Left renal cortex interstitium (tissue), 4 donors: ENCODE measurements at places on chromosomes 3 and 15.

DNA sequence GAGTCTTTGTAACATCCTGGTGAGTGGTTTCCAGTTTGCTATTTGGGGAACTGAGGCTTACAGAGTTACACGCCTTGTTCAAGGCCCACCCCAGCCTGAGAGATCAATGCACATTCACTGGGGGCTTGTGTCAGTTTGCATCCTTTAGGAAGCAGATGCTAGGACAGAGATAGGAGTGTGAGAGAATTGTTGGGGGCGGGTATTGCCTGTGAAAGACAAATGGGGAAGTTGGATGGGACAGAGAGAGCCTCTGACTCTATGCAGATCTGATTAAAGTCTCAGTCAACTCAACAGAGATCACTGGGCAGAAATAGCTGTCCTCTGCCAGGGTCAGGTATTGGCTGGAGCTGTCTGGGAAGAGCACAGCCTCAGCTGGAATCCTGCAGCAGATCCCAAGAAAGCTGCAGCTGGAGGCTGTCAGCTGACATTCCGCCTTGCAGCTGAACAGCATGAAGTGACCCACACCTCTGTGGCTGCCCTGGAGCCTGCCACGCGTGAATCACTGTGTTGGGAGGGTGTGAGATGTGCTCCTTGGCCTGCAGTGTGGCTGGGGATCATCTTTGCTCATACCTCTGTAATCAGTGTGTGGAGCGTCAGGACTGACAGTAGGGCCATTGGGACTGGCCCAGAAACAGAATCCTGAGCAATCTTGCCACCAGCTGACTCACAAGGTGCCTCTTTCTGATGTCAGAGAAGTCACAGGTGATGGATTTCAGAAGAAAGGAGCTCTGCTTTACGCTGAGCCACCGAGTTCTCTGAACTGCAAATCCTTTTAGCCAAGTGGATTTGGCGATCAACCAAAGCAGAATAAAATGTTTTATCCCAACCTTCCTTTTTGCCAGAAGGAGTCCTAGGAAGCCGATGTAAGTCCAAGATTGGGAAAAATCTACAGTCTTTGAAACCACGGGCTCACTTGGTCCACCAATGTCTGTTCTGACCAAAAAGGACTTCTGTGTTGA lies 284.1 kb upstream of the LRRFIP2 start:
- no peak for DNase-seq

- DNase-seq = no peak
These were observed 32.2 kb upstream of the ACP3 start for GRCh38 chr3:132284781-132285619.

DNA sequence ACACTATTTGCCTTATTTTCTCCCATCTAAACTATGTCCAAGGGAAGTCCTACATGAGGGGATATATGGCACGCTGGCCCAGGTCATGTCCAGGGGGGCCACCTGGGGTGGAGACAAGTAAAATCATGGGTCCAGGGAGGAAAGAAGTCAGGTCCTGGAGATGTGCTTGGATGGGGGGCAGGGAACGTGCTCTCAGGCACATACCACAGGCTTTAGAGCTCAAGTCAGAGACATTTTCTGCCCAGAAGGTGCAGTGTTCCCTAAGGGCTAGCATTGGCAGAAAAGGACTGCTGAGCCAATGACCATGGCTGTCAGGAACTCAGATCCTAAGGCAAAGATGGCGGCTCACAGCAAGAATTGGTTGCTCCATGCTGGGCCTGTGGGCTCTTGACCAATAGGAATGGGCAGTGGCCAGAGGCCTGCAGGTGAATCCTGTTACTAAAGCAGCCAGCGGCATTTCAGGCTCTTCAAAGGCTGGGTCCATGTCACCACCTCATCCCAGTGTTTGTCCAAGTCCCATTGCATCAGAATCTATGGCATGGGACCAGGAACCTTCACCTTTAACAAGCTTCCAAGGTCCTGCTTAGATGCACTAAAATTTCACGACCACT lies 175.0 kb downstream of the RPLP1 start:
- no peak for DNase-seq

DNA sequence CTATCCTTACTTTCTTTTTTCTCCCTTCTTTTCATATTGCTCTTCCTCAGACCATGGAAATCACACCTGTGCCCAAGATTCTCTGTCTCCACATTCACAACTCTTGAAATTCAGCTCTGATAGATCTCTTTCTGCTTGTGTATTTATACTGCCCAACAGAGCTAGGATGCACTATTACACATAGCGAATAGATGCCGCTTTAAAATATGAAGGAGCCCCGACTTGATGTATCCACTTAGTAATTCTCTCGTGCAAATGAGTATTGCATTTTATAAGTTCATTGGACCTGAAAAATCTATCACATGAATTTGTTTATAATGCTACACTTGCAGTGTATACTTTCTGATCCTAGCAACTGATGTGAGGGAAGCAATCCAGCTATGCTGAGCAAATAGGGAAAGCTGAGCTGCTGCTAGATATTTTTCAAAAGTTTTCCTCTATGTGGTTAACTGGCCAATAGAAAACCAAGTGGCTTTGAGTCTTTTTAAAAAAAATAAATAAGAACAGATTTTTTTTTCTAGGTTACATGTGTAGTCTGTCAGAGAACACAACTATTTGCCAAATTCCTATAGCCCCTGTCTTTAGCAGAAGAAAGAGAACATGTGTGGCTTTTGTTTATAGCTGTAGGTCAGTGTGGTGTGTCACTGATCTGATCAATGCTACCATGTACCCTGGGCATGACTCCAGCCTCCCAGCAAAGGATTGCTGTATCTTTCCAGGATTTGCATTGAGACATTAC lies 64.3 kb upstream of the LEKR1 start:
- no peak for DNase-seq

DNA sequence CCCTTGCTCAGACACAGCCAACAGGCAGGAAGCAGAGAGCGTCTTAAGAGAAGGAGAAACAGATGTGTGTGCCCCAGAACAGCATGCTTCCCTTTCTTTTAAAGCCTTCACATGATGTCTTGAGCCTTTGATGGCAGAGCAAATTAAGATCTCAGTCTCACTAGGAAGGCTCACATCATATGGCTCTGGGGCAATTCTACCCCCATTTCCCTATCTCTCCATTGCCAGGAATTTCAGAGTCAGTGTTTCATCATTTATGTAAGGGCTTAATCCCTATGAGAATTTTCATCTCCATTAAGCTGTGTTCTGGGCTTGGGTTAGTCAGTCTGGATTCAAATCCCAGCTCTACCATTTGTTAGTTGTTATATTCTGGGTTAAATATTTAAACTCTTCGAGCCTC lies 41.4 kb upstream of the GLCE start:
- DNase-seq = no peak

- DNase-seq = peak; percentile 85
These were observed 708 bp downstream of the DCAF1 start for GRCh38 chr3:51498876-51499738.

DNA sequence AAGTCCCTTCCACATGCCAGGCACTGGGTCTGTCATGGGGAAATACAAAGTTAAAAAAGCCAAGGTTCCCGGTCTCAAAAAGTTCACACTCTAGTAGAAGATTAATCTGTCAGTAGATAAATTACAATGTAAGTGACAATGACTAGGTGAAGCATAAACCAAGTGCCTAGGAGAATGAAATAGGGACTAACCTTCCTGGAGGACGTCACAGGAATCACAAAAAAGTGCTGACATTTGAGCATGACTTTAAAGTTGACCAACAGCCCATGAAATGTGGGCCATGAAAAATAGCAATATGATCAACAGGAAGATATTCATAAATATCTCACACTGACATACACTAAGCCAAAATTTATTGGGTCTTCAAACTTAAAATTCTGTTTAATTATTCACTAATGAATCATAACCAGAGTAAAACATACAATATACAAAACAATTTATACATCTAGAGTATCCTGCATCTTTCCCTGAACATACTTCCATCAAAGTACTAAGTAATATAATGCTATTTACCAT lies 20.0 kb downstream of the COPS2 start:
- DNase-seq = no peak

DNA sequence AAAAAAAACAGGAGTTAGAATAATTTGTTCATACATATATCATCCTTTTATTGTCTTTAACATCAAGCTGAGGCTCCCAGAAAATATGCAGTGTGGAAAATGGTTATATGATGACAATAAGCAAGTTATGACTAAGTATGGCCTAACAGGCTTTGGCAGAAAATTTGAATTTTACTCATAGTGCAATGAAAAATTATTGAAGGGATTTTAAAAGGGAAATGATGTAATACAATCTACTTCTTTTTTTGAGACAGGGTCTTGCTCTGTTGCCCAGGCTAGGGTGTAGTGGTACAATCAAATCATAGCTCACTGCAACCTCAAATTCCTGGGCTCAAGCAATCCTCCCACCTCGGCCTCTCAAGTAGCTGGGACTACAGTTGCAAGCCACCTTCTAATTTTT lies 78.7 kb downstream of the FAIM start:
- DNase-seq = no peak

DNA sequence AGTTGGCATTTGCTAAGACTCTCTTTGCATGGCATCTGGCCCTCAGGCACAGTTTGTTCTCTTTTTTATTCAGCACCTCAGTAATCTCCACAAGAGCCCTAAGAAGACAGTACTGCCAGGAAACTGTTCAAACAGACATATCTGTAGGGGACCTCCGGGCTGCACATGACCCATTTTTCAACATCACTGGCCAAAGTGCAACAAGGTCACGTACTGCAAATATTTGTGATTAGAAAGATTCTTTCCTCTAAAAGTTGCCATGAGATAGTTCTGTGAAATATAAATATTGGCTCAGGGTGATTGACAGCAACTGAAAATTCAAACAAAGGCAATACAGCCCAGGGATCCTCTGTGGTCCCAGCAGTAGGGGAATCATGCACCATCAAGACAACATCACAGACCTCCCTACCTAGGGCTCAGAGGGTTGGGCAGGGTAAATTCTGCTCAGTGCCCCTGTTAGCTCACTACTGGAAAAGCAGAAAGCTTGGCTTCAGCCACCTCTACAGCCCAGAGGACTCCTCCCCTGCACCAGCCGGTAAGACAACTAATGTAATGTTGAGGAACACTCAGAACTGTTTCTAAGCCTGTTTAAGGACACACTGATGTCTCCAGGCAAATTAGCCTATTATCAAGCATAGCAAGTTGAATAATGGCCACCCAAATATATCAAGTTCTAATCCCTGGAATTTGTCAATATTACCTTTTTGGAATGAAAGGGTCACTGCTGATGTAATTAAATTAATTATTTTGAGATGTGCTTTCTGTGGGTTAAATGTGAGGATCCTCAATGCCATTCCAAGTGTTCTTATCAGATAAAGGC lies 117.4 kb upstream of the LPP start:
- no peak for DNase-seq

- no peak for DNase-seq
These were observed 5.6 kb downstream of the CCDC9B start for GRCh38 chr15:40334941-40335795.

DNA sequence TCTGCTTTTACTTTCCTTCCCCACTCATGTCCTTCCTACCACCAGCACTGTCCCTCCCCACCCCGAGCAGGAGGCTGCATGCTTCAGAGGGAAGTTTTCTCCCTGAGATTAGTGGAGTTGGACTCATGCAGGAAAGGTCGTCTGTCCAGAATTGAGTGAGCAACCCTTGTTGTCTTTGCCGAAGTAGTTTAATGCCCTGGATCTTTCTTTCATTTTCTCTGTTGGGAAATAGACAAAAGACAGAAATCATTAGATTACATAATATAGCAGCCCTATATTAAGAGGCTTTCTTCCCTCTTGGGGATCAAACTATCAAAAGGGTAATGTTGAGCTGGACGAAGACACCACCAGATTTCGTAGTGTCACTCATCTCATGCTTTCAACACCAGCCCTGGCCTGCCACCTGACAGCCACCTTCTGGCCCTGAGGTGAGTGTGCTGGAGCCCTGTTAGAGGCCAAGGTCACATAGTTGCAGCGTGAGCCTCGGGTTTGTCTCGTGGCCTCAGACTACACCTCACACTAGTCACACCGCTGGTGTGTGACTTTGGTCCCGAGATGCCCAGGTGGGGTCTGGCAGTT lies 231.0 kb downstream of the ITPR1 start:
- DNase-seq = no peak

GRCh38 chr3:107247116-107247515 lies 130.1 kb upstream of the CCDC54 start:
- DNase-seq = no peak

GRCh38 chr3:99872923-99873254 lies 55.2 kb downstream of the CMSS1 start:
- DNase-seq = no peak

DNA sequence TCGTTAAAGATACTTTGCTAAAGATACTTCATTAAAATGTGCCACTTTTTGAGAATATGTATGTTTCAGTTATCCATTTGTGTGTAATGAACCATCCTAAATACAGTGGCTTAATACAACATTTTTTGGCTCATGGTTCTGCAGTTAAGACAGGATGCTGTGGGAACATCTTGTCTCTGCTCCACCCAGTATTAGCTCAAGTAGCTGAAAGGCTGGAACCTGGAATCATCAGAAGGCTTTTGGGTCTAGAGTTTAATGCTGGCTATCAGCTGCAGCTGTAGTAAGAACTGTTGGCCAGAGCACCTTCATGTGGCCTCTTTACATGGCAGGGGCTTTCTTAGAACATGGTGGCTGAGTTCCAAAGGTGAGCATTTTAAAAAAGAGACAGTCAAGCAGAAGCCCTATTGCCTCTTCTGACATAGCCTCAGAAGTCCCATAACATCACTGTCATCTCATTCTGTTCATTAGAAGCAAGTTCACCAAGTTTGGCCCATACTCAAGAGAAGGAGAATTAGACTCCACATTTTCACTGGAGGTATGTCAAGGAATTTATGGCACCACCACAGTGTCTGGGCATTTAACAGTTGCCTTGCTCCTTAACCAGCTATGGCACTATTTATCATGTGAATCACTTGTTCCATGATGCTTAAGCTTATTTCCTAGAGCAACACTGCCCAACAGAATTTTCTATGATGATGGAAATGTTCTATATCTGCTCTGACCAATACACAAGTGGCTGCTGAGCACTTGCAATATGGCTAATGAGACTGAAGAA lies 70.4 kb upstream of the PDZRN3 start:
- no peak for DNase-seq

DNA sequence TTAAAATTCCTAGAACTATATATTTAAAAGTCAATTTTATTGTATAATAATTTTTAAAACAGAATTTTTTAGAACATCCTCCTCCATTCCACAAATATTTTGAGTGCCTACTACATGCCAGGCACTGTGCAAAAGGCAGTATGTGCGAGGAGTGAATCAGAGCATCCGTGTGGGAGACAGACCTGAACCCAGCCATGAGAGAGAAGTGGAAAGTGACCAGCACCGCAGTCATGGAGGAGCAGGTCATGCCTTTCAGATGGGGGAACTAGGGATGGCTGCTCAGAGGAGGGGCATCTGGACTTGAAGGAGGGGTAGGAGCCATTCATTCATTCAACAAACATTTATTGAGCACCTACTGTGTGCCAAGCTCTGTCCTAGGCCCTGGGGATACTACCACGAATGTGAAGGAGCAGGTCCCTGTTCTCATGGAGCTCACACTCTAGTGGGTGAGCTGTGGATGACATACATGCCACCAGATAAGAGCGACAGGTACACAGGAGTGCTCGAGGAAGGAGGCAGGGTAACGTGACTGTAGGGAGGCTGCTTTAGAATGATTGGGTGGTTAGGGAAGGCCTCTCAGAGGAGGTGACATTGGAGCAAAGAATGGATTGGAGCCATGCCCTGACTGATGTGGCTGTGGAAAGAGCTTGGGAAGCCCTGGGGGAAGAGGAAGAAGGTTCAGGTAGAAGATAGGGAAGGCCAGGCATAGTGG lies 3.1 kb upstream of the CHRNA3 start:
- no peak for DNase-seq
